ENCODE measurements at places on chromosomes 5 and 9. TPM values are rescaled to one million over a fixed set of nuclear protein-coding genes. Genes with fewer than 3 reads are reported as not detected.
A peak's percentile ranks its signal among the peaks of the same experiment; 100 is the strongest.

TYRP1 gene
- not detected for total RNA-seq

CCNJL gene
- total RNA-seq = 33.9 TPM

TCF7 gene
- 8.9 TPM for total RNA-seq

SLC45A2 gene
- 0.33 TPM for total RNA-seq

MRPL50 gene
- total RNA-seq = 7.6 TPM

PCDH12 gene
- total RNA-seq = not detected

GAPVD1 gene
- 70.3 TPM for total RNA-seq

FCN2 gene
- not detected for total RNA-seq

TXNDC8 gene
- not detected for total RNA-seq

BHMT2 gene
- not detected for total RNA-seq

FOXD4L4 gene
- 0.53 TPM for total RNA-seq

ADGRV1 gene
- total RNA-seq = 1.0 TPM

OLFM1 gene
- total RNA-seq = not detected

PRSS3 gene
- total RNA-seq = 1.0 TPM

- no peak for DNase-seq
These were observed 73.2 kb downstream of the WNK2 start for GRCh38 chr9:93256878-93257807.

DNA sequence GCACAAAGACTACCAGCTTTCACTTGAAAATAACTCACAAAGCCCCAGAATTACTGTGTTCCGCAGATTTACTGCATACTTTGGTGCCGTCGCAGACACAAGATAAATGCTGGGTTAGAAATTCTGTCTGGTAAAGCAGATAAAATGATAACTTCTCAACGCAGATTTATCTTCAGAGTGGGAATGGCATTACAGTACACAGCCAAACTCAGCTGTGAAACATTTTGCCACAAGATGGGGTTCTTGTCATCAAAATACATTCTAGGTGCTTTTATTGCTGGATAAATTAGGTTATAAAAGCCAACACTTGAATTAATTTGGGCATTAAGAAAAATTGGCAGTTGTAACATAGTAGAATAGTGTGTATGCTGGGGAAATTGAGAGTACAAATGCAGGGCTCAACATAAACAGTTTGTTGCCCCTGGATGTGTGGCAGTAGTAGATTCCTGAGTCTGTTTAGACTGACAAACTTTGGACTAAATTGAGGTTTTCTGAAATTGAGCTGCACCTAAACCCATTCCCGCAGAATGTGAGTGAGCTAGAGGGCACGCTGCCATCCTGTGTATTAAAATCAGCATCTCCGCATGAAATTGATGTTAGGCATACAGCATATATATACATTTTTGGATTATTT, 61.1 kb downstream of the LMNB1 start:
- DNase-seq = no peak

DNA sequence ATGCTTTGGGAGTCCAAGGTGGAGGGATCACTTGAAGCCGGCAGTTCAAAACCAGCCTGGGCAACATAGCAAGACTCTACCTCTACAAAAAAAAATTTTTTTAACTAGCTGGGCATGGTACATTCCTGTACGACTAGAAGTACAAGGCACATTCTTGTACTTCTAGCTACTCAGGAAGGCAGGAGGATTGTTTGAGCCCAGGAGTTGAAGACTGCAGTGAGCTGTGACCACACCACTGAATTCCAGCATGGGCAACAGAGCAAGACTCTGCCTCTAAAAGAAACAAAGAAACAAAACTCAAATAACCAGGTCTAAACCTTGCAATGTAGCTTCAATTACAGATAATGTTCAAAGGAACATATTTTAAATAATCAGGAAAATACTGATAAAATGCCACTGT, 56.2 kb downstream of the SSBP2 start:
- no peak for DNase-seq

- DNase-seq = no peak
These were observed 70.5 kb downstream of the GTF3C4 start for GRCh38 chr9:132740526-132741309.

GRCh38 chr5:45038366-45038987, 229.7 kb downstream of the MRPS30 start:
- DNase-seq = peak; percentile 12

- DNase-seq = no peak
These were observed 115.5 kb upstream of the RANBP3L start for GRCh38 chr5:36417221-36417620.

DNA sequence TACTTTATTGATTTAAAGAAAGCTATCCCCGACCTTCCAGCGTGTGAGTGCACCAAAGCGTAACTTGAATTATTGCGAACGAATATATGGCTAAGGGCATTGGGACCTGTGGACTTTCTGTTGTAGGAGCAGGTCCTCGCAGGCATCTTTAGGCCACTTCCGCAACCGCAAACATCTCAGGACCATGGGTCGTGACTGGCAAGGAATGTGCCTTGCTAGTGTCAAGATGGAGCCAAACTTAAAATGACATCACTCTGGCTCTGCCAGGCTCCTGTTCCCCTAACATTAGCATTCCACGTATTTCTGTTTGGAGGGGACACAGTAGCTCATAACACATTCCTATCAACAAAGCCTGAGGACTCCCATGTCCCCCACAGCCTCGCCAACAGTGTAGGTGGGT, 44.1 kb upstream of the OLFM1 start:
- no peak for DNase-seq

DNA sequence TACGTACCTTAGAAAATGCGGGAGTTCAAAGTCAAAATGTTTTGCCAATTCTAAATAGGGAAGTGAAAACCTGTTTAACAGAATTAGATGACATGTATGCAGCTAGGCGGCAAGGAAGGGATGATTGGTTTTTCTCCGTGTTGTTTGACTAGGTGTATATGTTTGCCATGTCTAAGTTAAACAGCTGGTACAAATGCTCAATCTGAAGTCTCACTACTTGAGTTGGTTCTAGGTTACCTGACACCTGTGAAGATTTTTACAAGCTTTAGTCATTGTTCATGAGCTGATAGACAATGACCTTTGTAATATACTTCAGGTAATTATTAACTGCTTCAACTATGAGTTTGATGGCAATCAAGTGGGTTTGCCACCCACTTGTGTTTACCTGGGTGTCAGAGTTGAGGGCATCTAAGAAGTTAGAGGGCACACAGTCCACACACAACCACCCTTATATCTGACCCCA, 74.3 kb downstream of the SLC44A1 start:
- no peak for DNase-seq

DNA sequence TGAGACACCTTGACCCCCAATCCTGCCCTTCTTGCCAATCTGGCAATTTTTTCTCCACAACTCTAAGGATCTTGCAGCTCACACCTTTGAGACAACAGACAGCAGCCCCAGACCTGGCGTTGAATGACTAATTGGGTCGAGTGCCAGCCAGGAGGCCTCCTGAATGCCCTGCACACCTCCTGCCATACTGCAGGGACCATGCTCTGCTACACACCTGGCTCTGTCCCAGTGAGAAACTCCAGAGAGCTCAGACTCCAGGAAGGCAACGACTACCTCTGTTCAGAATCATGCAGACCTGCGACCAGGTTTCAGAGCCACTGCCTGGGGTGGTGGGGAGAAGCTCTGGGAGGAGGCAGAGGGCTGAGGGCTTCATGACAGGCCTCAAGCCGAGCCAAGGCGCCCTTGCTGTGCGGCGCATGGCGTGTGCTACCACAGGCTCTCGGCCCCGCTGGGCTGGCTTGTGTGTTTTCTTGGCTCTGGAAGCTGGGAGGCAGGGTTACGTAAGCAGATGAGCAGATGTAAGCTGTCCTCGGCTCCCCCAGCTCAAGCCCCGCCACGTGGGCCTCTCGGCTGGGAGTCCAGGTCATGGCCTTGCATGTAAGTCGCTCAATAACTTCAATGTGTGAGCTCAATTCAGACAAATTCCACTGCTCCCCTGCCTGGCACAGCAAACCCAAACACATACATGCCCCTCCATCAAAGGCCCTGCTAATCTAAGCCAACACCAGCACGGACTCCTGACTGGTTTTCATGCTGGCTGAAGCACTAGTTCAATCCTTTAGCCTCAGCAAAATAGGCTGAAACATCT, 27.5 kb downstream of the B4GALT1 start:
- DNase-seq = no peak

DNA sequence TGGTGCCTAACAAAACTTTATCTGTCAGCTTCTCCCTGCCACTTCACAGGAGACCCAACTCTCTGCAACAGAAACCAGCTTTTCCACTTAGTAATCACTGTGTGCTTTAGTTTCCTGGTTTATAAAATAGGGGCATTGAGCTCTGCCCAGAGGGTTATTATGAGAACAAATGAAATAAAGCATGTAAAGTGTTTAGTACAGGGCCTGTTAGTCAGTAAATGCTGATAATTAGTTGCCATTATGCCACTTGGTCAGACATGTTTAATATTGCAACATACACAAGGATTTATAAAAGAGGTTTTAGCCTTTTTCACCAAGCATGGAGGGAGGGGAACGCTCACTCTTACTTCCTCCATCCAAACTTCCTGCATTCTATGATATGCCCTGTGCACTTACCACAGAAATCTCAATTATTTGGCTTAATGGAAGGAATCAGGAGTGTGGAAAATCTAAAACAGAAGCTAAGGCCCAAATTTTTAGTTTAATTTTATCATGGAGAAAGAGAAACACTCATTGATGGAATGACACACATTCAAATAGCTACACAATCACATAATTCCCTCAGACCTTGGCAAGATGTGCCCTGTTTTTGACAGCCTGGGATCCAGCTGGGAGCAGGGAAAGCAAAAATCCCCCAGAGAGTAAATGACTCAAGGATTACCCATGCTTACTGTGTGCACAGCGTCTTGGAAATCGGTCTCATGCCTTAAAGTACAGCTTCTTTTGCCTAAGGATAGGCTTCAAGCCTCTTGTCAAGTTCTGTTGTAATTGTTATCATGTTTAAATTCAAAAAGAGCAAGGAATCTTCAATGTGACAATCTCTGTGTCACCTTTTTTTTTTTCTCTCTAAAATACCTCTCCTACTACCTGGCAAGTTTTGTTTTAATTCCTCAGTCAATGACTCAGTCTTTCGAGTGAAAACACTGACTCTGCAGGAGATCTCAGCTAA, 34.0 kb downstream of the ZNF474 start:
- peak; percentile 68 for DNase-seq

DNA sequence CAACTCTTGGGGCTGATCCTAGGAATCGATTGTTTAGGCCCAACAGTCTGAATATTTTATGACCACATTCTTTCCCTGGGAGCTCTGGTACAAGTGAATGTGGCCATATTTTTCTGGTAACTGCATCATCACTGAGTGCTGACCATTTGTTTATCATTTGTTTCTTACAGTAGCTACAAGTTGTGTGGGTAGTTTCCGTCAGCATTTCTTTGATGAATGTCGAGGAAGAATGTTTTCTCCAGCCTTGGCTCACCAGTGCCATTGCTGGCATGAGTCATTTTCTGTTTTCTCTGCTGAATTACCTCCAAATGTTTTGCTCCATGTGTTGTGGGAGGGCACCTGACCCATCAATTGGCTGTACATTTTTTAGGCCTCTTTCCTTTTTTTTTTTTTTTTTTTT, 14.1 kb upstream of the CARD19 start:
- no peak for DNase-seq

- no peak for DNase-seq
These were observed 1247.5 kb upstream of the C9orf72 start for GRCh38 chr9:28820741-28821140.

DNA sequence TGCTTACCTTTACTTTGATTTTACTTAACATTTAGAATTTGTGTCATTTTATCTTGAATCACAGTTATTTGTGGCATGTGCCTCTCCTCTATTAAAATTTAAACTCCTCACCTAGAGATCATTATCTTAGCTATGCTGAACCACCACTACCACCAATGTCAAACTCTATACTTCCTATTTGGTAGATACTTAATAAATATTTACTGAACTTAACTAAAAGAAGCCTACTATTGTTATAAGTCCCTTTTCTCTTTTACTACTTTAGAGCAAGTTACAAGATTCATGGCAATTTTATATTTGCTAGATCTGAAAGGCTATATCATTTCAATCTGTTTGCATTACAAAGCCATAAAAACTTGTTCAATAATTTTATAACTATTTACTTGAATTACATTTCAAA, 273.3 kb upstream of the CCNH start:
- DNase-seq = no peak

DNA sequence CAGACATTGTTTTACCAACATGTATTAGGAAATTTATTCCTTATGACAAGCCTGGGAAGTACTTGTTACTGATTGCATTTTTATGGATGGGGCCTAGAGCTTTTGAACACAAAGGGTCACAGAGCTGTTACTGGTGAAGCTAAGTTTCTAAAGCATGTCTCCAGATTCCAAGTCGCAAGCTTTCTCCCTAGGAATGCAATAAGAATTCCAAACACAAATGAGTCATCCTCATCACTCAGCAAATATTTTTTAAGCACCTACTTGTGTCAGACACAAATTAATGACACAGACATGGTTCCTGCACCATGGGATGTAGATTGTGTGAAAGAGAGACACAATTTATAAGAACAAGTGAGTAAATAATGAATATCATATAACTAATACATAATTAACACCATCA, 11.0 kb upstream of the SH3RF2 start:
- DNase-seq = peak; percentile 31

DNA sequence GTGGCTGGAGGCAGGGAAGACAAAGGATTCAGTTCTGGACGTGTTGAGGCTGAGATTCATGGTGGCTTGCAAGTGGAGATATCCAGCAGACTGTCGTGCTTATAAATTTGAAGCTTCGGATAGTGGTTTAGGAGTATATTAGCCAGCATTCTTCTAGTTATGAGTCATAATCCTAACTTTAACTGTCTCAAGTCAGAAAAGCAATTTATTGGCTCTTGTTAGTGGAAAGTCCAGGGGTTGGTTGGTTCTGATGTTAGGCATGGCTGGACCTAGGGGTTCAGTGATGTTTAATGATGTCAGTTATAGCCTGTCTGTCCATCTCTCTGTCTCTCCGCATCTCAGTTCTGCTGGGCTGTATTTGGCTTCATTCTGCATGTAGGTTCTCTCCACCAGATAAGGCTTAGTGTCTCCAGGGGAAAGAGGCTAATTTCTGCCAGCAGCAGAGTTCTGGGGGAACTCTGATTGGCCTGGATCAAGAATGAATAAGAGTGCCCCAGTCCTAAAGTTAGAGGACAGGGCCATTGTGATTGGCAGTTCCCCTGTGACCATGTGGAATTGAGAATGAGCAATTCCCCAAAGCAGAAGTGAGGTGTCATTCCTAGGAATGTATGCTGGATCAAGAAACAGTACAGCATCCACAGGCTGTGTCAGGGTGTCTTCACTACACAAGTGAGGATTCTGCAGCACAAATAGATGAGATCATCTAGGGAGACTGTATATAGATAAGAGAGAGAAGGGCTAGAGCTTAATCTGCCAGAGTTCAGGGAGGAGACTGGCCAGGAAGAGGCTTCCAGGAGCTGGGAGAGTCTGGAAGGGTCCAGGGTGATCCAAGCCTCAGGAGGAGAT, 72.9 kb upstream of the SHB start:
- no peak for DNase-seq

DNA sequence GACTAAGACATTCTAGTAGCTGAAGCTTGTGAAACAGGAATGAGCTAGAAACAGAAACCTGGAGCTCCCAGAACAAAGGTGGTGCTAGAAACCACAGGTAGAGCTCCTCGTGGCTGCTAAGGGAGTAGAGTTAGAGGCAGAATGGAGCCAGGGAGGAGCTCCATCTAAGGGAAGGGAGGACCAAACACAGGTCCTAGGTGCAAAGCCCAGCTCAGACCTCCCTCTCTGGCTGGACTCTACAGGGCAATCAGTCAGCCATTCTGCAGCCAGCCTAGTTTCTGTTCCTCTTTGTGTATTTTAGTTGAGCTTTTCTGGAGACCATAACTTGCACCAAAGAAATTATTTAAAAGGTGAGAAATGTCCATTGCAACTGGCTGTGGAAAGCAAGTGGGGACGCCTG, 70.4 kb downstream of the CRB2 start:
- peak; percentile 17 for DNase-seq

GRCh38 chr9:21801683-21802417, 586 bp upstream of the MTAP start:
- no peak for DNase-seq

GRCh38 chr5:72476721-72477120, 30.5 kb downstream of the ZNF366 start:
- no peak for DNase-seq
